ENCODE measurements at places on chromosomes 12 and 14. TPM values are rescaled to one million over a fixed set of nuclear protein-coding genes. Genes with fewer than 3 reads are reported as not detected.

HOXC12 gene
- not detected for total RNA-seq

GRIN2B gene
- total RNA-seq: 4.8 TPM

SMCO3 gene
- total RNA-seq: not detected

L3HYPDH gene
- 50.0 TPM for total RNA-seq

RNF31 gene
- total RNA-seq: 31.3 TPM

C1R gene
- 28.9 TPM for total RNA-seq

SLC5A8 gene
- not detected for total RNA-seq

GYS2 gene
- total RNA-seq: not detected

TEAD4 gene
- 50.8 TPM for total RNA-seq
